Stimulated activated CD4-positive, alpha-beta T cell treated with anti-CD3 and anti-CD28 coated beads, Interleukin-12 subunit alpha, Interleukin-12 subunit beta, amount 100 ng/mL, for 48 hours (primary cell): ENCODE measurements at places on chromosomes 16 and 17.

DNA sequence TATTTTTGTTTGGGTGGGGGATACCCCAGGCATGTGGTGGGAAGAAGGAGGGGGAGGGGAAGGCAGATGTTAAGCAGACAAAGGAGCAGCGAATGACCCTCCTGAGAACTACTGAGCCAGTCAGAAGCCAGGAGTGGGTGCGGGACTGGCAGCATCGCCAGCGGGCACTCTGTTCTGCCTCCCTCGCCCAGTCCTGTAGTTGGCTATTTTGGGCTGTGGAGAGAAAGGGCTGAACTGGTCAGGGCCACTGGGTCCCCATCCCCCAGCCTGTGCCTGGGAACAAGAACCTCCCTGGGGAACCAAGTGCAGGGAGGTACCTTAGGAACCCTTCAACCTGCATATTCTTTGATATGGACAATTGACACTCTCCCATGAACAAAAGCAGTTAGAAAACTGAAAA, 6.4 kb downstream of the LRRC3C start:
- no peak for DNase-seq

DNA sequence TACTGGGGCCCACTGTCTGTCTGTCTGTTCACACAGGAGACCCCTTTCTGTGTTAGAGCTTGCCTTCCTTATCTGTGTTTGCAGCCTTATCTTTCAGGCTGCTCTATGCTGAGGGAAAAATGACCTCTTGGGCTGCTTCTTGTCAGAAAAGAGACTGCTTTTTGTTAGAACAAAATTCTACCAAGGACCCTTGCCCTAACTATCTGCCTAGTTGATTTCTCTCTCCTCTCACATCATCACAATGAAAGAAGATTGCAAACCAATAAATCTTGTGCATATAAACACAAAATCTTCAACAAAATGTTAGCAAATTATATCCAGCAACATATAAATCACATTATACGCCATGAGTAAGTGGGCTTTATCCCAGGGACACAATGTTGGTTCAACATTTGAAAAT, 1117.7 kb downstream of the CDH11 start:
- DNase-seq, result no peak

DNA sequence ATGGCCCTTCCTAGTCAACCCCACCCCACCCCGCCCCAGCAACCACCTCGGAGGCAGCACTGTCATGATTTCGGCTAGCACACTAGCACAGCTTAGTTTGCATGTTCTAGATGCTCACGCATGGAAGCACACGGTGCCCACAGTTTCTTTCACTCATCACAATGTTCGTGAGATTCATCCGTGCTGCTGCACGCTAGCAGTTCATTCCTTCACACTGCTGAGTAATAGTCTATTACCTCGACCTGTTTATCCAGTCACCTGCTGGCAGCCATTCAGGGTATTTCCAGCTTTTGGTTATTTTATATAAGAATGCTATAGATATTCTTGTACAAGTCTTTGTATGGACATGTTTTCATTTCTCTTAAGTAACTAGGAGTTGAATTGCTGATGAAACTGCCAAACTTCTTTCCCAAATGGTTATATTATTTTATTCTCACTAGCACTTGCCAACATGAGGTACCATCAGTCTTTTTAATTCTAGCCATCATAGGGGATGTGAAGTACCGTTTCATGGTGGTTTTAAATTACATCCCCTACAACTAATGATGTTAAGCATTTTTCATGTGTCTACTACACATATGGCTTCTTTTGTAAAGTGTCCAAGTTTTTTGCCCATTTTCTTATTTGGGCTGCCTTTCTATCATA, 75.7 kb downstream of the CYTH1 start:
- DNase-seq, result no peak

DNA sequence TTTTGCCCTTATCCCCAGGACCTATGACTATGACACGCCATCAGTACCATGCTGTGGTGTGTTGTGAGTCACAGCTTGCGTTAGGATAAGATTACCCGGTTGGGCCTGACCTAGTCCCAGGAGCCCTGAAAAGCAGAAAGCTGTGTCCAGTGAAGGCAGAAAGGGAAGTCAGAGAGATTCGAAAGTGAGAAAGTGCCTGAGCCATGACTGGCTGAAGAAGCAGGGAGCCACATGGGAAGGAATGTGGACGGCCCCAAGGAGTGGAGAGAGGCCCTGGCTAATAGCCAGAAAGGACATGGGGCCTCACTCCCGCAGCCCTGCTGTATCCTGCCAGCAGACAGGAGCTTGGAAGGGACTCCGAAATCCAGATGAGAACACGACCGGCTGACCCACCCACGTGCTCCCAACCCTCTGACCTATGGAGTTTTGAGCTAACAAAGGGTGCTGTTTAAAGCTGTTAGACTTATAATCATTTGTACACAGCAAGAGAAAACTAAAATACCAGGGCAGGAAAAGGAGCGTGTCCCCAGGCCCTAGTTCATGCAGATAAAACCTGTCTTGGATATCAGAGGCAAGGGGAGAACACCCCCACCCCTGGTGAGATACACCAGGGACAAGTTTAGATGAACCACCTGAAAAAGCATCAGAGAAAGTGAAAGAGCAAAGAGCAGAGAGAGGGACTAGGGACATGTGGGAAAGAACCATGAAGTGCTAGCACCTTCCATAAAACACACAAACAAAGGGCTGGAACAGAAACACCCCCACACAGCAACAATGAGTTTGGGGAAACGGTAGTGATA, 115.3 kb downstream of the SLC39A11 start:
- no peak for DNase-seq

- DNase-seq, result no peak
These were observed 62.6 kb downstream of the KSR1 start for GRCh38 chr17:27518545-27519521.

GRCh38 chr16:12176051-12176450, 199.5 kb downstream of the SNX29 start:
- no peak for DNase-seq

DNA sequence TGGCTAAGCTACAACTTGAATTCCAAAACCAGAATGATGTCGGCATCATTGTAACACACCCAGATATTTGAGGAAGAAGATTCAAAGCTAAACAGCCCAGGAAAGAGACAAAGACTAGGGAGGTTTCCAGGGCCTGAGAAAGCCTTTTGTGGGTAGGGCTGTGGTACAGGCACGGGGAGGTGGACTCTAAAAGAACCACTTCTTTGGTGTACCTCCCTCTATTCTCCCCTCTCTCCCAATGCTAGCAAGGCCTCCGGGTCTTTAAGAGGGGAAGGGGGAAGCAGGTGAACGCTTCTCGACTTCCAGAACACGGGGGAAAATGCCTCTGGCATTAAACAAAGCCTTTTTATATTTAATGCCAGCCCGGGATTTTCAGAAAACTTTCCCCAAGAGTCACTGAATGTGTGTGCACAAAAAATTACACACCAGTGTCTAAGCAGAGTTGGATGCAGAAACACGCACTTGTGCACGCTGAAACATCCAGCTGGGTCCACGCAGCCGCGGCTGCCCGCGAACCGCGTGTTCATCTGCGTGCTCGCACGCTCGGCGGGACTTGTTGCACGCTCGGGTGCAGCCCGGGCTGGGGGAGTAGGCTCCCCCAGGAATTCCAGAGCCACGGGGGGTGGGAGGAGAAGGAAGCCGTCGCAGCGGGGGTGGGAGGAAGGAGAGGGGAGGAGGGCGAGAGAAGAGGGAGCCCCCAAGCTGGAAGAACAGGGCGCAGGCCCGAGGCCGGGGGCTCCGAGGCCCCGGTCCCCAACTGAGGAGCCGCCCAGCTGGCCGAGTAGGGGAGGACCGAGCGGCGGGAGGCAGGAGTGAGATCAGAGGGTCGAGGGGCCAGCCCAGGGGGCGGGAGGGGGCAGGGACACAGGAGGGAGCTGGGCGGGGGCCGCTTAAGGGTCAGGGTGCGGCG, 20.1 kb upstream of the ZNF423 start:
- DNase-seq, result no peak

- no peak for DNase-seq
These were observed 1.3 kb upstream of the UBALD2 start for GRCh38 chr17:76263896-76264295.
